ENCODE measurements at places on chromosomes 2 and 18. TPM values are rescaled to one million over a fixed set of nuclear protein-coding genes. Genes with fewer than 3 reads are reported as not detected.

SF3B6 gene
- 174 TPM for total RNA-seq

LAMA3 gene
- 44.8 TPM for total RNA-seq

NEURL3 gene
- total RNA-seq: 2.2 TPM

MC5R gene
- not detected for total RNA-seq

TEX44 gene
- total RNA-seq: not detected

CXCR1 gene
- not detected for total RNA-seq

GRHL1 gene
- total RNA-seq: 1.2 TPM

NPHP1 gene
- total RNA-seq: 8.8 TPM

GPN1 gene
- total RNA-seq: 58.9 TPM

SMYD1 gene
- not detected for total RNA-seq

Data from A549 treated with CORT108297 at 1 μM for 4 hours (cell line).